ENCODE measurements at places on chromosomes 4 and X. TPM values are rescaled to one million over a fixed set of nuclear protein-coding genes. Genes with fewer than 3 reads are reported as not detected.

The DGKK gene
- not detected for total RNA-seq

The UNC5C gene
- not detected for total RNA-seq

The TRPC5OS gene
- not detected for total RNA-seq

The KDR gene
- not detected for total RNA-seq

The GPC3 gene
- 1.9 TPM for total RNA-seq

The AMBN gene
- total RNA-seq, result not detected

The GASK1B gene
- 10.1 TPM for total RNA-seq

The CT45A2 gene
- total RNA-seq, result not detected

The SRPK3 gene
- total RNA-seq, result under 0.01 TPM

The ESX1 gene
- total RNA-seq, result not detected

The POU3F4 gene
- not detected for total RNA-seq

The FAM241A gene
- total RNA-seq, result 4.1 TPM

The CLDN22 gene
- not detected for total RNA-seq

The GPR82 gene
- total RNA-seq, result not detected

The HMX1 gene
- total RNA-seq, result not detected

The FANCB gene
- total RNA-seq, result 2.2 TPM

The NLGN4X gene
- 0.50 TPM for total RNA-seq

Data from nasal cavity respiratory epithelium epithelial cell of viscerocranial mucosa (primary cell).